ENCODE measurements at places on chromosomes 4 and X. TPM values are rescaled to one million over a fixed set of nuclear protein-coding genes. Genes with fewer than 3 reads are reported as not detected.

DNA sequence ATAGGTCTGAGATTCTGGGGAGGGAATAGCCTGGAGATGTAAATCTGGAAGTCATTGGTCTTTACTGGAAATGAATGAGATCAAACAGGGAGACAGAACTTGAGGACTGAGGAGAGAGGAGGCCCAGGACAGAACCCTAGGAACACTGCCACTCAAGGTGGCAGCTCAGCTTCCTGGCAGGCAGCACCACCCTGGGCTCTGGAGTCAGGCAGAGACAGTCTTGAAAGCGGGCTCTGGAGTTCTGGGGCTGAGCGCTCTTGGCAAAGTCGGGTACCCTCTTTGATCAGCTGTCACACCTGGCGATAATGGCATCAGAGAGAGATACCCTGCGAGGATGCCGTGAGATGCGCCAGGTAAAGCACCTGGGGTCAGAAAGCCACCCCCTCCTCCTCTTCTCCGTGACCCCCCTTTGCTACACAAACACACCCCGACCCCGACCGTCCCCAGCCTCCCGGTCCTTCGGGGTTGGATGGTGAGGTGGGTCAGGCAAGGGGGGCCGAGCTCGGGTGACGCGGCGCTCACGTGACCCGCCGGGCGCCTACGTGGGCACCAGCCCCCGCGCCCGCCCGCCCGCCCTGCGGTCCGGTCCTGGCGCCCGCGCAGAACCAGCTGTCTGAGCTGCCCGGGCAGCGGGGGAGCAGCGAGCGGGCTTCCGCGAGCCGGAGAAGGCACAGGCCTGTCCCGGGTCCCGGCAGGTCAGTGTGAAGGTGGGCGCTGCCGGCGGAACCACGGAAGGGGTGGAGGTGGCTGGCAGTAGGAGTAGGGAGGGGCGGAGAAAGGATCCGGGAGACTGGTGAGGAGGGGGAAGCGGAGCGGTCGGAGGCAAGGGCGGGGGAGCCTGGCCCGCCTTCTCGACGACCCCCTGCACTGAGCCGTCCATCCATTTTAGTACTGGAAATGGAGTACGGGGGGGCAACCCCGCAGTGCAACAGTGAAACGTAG lies at the start of gene TCEAL3:
Gene TCEAL3 (plus strand): TSS at position 600 of the 942 bp plus-strand sequence. CDS start 1,102 bp downstream, outside the sequence.
- no peak within 1 kb of the TSS for H3K27ac ChIP-seq
- H3K36me3 ChIP-seq: no peaks in the 10 kb centered on the region
- peaks cover 14% of the 10 kb centered on the region for H3K27me3 ChIP-seq

DNA sequence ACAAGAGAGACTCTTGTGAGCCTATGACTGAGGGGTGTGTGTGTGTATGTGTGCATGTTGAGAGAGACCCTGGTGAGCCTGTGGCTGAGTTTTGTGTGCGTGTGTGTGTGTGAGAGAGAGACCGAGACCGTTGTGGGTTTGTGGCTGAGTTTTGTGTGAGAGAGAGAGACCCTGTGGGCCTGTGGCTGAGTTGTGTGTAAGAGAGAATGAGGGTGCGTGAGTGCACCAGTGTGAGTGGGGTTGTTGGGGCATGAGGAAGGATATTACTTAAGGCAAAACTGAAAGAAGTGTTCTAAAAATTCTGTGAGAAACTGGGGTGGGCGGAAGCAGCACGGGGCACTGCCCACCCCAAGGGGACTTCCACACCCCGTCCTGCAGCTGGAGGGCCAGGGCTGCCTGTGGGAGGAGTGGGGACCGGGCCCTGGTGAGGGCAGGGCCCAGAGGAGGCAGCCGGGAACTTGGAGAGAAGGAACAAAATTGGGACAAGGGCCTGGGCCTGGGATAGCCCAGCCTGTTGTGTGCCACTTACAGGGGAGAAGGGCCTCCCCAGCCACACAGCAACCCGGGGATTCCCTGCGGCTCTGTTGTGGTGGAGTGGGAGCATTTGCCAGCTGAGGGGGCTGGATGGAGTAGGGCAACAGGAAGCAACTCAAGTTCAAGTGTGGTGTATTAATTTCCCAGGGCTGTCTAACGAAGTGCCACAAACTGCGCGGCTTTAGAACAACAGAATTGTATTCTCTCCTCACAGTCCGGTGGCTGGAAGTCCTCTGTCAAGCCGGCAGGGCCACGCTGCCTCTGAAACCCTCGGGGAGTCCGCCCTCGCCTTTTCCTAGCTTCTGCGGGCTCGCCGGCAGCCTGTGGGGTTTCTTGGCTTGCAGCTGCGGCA lies 22.1 kb downstream of the TMEM131L start:
- no peaks in the 10 kb centered on the region for H3K27me3 ChIP-seq
- peaks cover 70% of the 10 kb centered on the region for H3K4me1 ChIP-seq
- DNase-seq: peak; percentile 89

DNA sequence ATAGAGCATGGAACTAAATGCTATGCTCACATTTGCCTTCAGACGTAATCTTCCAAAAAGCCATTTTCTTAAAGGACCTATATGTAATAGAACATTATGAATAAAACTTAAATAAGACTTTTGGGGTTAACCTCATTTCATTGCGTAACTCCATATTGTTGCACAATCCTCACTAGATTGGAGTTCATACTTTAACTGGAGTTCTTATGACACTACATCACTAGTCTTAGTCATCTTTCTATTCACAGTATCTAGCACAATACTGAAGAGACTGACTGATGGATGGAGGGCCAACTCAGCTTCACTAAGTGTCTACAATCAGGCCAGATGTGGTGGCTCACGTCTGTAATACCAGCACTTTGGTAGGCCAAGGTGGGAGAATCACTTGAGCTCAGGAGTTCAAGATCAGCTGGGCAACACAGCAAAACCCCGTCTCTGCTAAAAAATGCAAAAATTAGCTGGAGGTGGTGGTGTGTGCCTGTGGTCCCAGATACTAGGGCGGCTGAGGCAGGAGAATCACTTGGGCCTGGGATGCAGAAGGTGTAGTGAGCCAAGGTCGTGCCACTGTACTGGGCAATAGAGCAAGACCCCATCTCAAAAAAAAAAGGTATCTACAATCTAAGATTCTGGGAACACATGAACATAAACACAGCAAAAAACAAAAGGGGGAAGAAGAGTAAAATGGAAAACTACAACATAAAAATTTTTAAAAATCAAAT lies 80.8 kb upstream of the MAB21L2 start:
- no peak for DNase-seq
- H3K4me3 ChIP-seq: no peak overlapping the region
- H3K36me3 ChIP-seq: peaks cover 4% of the 10 kb centered on the region
- H3K27ac ChIP-seq: no peak overlapping the region
- no peaks in the 10 kb centered on the region for H3K27me3 ChIP-seq
- H3K4me1 ChIP-seq: no peaks in the 10 kb centered on the region

DNA sequence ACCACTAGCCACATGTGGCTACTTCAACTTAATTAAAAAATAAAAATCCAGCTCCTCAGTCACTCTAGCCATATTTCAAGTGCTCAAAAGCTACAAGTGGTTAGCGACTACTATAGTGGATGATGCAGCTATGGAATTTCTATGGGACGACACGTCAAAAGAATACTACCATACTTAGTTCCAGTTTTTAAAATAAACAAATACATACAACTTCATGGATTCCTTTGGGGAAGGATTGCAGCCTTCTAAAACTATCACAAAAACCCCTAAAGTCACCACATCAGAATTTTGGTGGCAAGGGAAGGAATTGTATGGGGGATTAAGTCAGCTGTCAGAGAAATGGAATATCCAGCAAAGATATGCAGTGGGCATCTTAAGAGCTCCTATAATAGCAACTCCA lies 6.5 kb downstream of the ZNF280C start:
- no peaks in the 10 kb centered on the region for H3K27me3 ChIP-seq
- no peak for DNase-seq
- H3K27ac ChIP-seq: no peak overlapping the region
- H3K4me3 ChIP-seq: no peak overlapping the region
- H3K36me3 ChIP-seq: peaks cover 7% of the 10 kb centered on the region

- no peaks in the 10 kb centered on the region for H3K36me3 ChIP-seq
- no peak overlapping the region for H3K27ac ChIP-seq
- no peak for DNase-seq
- no peak overlapping the region for H3K4me3 ChIP-seq
- no peaks in the 10 kb centered on the region for H3K4me1 ChIP-seq
These were observed 625.3 kb upstream of the PCDH7 start for GRCh38 chr4:30094887-30095286.

DNA sequence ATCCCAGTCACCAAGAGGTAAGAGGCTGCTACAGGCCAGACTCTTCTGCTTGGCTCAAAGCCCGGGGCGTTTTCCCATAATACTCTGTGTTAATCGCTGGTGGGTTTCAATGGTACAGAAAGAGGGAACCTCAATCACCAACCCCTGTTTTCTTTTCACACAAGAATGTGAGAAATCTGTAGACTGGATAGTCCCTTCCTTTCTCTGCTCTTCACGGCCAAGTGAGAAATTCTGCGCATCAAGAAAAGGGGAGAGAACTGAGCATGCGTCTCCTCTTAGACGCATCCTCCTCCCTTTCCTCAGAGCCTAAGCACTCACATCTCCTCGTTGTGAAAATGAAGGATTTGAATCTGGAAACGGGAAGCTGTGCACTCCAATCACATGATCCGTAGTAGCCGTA lies 64.7 kb downstream of the CLNK start:
- DNase-seq: no peak
- no peak overlapping the region for H3K4me3 ChIP-seq
- H3K4me1 ChIP-seq: no peaks in the 10 kb centered on the region
- no peaks in the 10 kb centered on the region for H3K36me3 ChIP-seq
- H3K27me3 ChIP-seq: peaks cover 2% of the 10 kb centered on the region

GRCh38 chr4:146041139-146042004 lies 102.7 kb upstream of the ZNF827 start:
- no peaks in the 10 kb centered on the region for H3K4me1 ChIP-seq
- DNase-seq: no peak
- no peak overlapping the region for H3K4me3 ChIP-seq
- peaks cover 11% of the 10 kb centered on the region for H3K27me3 ChIP-seq

DNA sequence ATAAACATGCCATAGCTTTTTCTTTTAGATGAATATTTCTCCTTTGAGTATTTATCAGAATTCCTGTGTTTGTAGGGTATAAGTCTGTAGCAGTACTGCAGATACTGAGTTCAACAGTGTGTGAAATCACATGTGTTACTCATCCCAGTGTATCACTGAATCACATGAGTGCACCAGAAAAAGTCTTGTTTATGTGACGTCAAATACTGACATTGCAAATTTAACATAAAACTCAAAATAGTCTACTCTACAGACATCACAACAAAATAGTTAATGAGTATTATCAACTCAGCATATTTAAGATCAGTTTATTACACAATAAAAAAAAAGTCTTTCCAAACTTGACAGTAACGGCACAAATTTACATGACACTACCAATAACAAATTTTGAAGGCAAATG lies 221.3 kb downstream of the DCTD start:
- no peaks in the 10 kb centered on the region for H3K36me3 ChIP-seq
- no peak for DNase-seq
- no peaks in the 10 kb centered on the region for H3K27me3 ChIP-seq
- H3K27ac ChIP-seq: no peak overlapping the region

- DNase-seq: no peak
- no peaks in the 10 kb centered on the region for H3K27me3 ChIP-seq
- no peak overlapping the region for H3K27ac ChIP-seq
- H3K36me3 ChIP-seq: peaks cover 23% of the 10 kb centered on the region
- peaks cover 6% of the 10 kb centered on the region for H3K4me1 ChIP-seq
These were observed 8.0 kb downstream of the IRAK1 start for GRCh38 chrX:154011376-154012335.

DNA sequence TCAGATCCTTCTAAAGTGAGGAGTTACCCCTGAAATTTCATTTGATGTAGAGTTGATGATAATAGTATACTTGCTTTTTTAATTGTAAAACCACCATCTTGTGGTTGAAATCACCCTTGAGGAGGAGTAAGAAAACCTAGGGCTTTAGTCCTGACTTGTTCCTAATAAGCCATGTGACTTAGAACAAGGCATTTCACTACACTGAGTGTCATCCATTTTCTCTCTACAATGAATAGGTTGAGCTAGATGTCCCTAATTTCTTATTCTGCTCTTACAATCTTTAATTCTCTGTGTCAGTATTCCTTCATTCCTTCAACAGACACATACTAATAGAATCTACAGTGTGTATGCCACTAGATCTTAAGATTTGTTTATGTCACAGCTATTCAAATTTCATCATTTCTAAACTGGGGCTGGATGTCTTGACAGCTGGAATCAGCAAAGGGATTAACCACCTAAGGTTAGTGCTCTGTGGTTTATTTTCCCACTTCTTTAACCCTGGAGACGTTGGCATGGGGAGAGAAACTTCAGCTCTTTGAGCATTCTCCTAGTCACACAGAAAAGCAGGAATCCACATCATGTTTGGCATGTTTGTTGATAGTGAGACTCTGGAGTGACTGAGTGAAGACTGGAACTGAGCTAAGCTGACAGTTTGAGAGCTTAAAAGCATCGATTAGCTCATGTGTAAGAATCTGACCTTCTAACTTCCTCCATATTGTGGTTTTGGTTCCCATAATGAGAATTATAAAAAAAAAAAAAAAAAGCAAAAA lies 246.3 kb downstream of the NDST4 start:
- H3K4me1 ChIP-seq: no peaks in the 10 kb centered on the region
- no peaks in the 10 kb centered on the region for H3K27me3 ChIP-seq
- no peak overlapping the region for H3K4me3 ChIP-seq
- no peak for DNase-seq
- no peak overlapping the region for H3K27ac ChIP-seq

GRCh38 chrX:132444936-132445335 lies 43.9 kb downstream of the MBNL3 start:
- no peaks in the 10 kb centered on the region for H3K27me3 ChIP-seq
- H3K27ac ChIP-seq: no peak overlapping the region
- peaks cover 2% of the 10 kb centered on the region for H3K36me3 ChIP-seq
- H3K4me3 ChIP-seq: no peak overlapping the region
- DNase-seq: no peak

- peaks cover 57% of the 10 kb centered on the region for H3K27me3 ChIP-seq
- H3K27ac ChIP-seq: no peak within 1 kb of the TSS
- peak; percentile 77 for DNase-seq
- H3K4me3 ChIP-seq: peak within 1 kb of the TSS; percentile 88
- no peaks in the 10 kb centered on the region for H3K36me3 ChIP-seq
These were observed at the start of gene HHIP for GRCh38 chr4:144645631-144646522. TSS of gene HHIP (plus strand) at chr4:144646156. CDS start at chr4:144646676, 520 bp downstream.

DNA sequence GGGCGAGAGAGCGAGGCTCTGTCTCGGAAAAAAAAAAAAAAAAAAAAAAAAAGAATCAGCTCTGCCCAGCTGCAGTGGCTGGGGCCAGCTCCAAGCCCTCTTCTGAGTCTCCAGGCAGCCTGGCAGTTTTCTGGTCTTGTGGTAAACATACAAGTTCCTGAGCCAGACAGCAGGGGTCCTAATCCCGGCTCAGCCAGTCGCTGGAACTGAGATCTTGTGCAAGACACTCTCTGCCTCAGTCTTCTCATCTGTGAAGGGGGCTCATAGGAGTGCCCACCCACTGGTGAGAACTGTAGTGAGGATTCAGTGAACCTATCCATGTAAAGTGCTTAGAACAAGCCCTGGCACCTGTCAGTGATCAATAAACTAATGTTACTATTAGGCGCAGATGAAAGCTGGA lies 41.8 kb downstream of the C4orf50 start:
- no peak for DNase-seq
- H3K4me1 ChIP-seq: no peaks in the 10 kb centered on the region
- H3K4me3 ChIP-seq: no peak overlapping the region
- H3K27me3 ChIP-seq: peaks cover 18% of the 10 kb centered on the region
- no peaks in the 10 kb centered on the region for H3K36me3 ChIP-seq
- no peak overlapping the region for H3K27ac ChIP-seq

SSX4 gene
- total RNA-seq: not detected

NMU gene
- not detected for total RNA-seq

GYPE gene
- total RNA-seq: not detected
